ENCODE measurements at places on chromosomes 1 and 21.

- no peak for DNase-seq
These were observed 12.2 kb upstream of the SAMD13 start for GRCh38 chr1:84289169-84289785.

- DNase-seq, result no peak
These were observed 14.0 kb downstream of the SLC37A1 start for GRCh38 chr21:42527489-42528158.

DNA sequence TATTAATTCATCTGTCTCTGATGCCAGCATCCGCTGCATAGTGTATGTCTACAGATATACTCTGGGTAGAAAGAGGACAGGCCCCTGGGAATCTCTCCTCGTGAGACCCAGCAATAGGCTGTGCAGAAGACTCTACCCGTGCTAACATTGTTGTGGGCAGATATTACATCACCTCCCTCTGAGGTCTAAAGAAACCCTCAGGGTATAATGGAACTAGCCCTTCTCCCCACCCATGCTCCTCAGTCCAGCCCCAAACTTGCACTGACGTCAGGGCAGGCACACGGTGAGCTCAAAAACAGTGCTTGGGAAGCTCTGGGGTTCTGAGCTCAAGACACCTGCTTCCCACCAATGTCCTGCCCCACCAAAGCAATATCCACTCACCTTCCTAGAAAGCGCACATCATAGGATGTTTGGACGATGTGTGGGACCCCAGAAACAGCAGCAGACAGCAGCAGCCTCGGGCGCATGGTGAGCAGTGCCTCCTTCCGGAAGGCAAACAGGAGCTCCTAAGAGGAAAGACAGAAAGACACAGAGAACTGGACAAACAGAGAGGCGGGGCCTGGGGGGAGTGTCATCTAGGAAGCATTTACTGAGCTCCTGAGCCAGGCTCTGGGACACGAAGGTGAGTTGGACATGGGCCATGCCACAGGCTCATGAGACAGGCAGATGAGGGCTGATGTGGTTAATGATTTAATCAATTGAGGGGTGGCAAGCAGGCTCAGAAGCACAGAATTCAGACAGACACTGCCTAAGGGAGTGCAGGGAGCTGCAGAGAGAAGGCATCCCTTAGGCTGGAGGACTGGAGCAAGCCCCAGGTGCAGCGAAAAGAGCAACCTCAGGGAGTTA lies 4.8 kb downstream of the OVGP1 start:
- DNase-seq, result peak; percentile 49

- DNase-seq, result no peak
These were observed 76.2 kb upstream of the ANGPTL1 start for GRCh38 chr1:178946855-178947676.

DNA sequence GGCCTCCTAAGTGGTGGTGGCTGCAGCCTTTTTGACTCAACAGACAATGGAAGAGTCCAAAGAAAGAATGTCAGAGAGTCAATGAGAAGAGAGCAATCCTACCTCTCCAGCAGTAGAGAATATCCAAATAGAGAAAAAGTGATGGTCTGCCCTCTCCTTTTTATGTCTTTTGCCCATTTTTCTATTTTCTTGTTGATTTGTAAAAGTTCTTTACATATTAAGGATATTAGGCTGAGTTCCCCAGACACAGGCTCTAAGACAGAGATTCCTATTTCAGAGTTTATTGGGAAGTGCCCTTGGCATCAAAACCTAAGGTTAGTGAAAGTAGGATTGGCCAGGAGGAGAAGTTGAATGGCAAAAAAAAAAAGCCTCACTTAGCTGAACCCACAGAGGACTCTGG lies 20.3 kb upstream of the SLC30A1 start:
- no peak for DNase-seq

- DNase-seq, result no peak
These were observed 54.4 kb upstream of the SCMH1 start for GRCh38 chr1:41296506-41296905.

- peak; percentile 90 for DNase-seq
These were observed 26.7 kb downstream of the TSPAN2 start for GRCh38 chr1:115062542-115063004.

- no peak for DNase-seq
These were observed 584.8 kb downstream of the PLA2G4A start for GRCh38 chr1:187413405-187414169.

All from EL (cell line).